ENCODE measurements at places on chromosomes 7 and 10. TPM values are rescaled to one million over a fixed set of nuclear protein-coding genes. Genes with fewer than 3 reads are reported as not detected.

The GHRHR gene
- total RNA-seq = not detected

The TSPAN33 gene
- 6.5 TPM for total RNA-seq

The NAT16 gene
- total RNA-seq = 0.06 TPM

The CRPPA gene
- 0.42 TPM for total RNA-seq

The AGBL3 gene
- total RNA-seq = 0.55 TPM

The COL1A2 gene
- total RNA-seq = not detected

The PRKAR1B gene
- 28.7 TPM for total RNA-seq

The CYP2E1 gene
- total RNA-seq = not detected

The C10orf67 gene
- total RNA-seq = 0.17 TPM

The RAB19 gene
- not detected for total RNA-seq

The HOXA2 gene
- total RNA-seq = 0.97 TPM

The MOGAT3 gene
- total RNA-seq = not detected

The C7orf57 gene
- total RNA-seq = 0.18 TPM

The CYP26C1 gene
- not detected for total RNA-seq

The SLC29A4 gene
- 8.9 TPM for total RNA-seq

The LDB3 gene
- total RNA-seq = 0.07 TPM

The ENKUR gene
- 0.21 TPM for total RNA-seq

The TEX36 gene
- not detected for total RNA-seq

The INHBA gene
- total RNA-seq = 0.11 TPM
